Panc1 (cell line): ENCODE measurements at places on chromosomes 6 and 20.

DNA sequence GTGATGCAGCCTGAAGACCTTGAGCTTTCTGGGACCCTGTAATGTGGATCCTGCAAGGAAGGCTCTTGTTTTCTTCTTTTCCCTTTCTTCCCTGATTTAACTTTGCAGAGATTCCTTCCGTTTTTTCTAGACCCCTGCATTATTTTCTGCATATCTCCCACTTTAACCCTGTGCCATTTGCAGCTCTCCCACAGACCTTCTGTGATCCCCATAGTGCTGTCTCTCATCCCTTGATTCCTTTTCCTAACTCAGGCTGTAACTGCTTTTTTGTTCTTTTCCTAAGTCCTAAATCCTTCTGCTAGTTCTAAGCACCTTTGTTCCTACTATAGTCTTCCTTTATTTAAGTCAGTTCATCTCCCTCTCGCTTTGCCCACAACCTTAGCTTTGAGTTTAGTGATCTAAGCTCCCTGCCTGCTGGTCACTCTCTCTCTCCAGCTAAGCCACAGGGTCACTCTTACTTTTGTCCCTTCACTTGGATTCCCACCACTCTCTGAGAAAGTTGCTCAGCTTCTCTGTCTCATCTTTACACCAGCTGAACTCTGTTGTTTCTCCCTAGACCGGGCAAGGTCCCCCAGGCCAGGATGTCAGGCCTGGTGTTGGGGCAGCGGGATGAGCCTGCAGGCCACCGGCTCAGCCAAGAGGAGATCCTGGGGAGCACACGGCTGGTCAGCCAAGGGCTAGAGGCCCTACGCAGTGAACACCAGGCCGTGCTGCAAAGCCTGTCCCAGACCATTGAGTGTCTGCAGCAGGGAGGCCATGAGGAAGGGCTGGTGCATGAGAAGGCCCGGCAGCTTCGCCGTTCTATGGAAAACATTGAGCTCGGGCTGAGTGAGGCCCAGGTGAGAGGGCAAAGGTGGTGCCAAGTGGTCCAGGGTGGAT lies 1.6 kb downstream of the KLC4 start:
- peak overlapping the region; percentile 87; the same call in 1 of the 2 replicates for H3K27ac ChIP-seq
- no peak for DNase-seq
- peaks cover 11% of the 10 kb centered on the region for H3K4me1 ChIP-seq

GRCh38 chr20:21515300-21516179 lies 1.7 kb upstream of the NKX2-2 start:
- H3K4me1 ChIP-seq: no peaks in the 10 kb centered on the region; the same call in 1 of the 2 replicates
- H3K27ac ChIP-seq: no peak overlapping the region
- H3K27me3 ChIP-seq: peaks cover 11% of the 10 kb centered on the region
- DNase-seq: no peak
- no peaks in the 10 kb centered on the region for H3K36me3 ChIP-seq

- H3K27ac ChIP-seq: no peak overlapping the region
- H3K4me3 ChIP-seq: no peak overlapping the region
- H3K27me3 ChIP-seq: no peaks in the 10 kb centered on the region
- peaks cover 2% of the 10 kb centered on the region; the same call in 1 of the 2 replicates for H3K4me1 ChIP-seq
Measured at GRCh38 chr20:50340541-50340940, 149.9 kb downstream of the CEBPB start.

DNA sequence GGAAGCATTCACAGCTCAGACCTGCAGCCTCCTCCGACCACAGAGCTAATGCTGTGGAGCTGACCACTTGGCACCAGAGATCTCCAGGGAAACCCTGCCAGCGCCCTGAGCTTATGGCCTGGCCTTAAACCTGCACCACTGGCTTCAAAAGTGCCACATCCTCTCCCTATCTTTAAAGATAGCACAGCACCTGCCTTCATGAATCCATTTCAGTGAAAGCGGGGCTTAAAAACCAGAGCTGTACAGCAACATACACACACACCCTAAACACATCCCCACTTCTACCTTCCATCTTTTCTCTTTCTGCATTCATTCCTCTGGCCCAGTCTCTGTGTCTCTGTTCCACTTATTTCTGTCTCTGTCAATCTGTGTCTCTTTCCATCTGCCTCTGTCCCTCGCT lies 59.8 kb upstream of the CCDC167 start:
- H3K4me1 ChIP-seq: peaks cover 51% of the 10 kb centered on the region
- peak overlapping the region; percentile 45 for H3K27ac ChIP-seq
- no peaks in the 10 kb centered on the region for H3K27me3 ChIP-seq
- no peak overlapping the region for H3K4me3 ChIP-seq
- DNase-seq: no peak
